ENCODE measurements at places on chromosomes 1 and 21.

- DNase-seq = peak; percentile 58
These were observed 271.0 kb downstream of the TRABD2B start for GRCh38 chr1:47725992-47726855.

- no peak for DNase-seq
These were observed 249.1 kb upstream of the NR5A2 start for GRCh38 chr1:199778324-199778955.

DNA sequence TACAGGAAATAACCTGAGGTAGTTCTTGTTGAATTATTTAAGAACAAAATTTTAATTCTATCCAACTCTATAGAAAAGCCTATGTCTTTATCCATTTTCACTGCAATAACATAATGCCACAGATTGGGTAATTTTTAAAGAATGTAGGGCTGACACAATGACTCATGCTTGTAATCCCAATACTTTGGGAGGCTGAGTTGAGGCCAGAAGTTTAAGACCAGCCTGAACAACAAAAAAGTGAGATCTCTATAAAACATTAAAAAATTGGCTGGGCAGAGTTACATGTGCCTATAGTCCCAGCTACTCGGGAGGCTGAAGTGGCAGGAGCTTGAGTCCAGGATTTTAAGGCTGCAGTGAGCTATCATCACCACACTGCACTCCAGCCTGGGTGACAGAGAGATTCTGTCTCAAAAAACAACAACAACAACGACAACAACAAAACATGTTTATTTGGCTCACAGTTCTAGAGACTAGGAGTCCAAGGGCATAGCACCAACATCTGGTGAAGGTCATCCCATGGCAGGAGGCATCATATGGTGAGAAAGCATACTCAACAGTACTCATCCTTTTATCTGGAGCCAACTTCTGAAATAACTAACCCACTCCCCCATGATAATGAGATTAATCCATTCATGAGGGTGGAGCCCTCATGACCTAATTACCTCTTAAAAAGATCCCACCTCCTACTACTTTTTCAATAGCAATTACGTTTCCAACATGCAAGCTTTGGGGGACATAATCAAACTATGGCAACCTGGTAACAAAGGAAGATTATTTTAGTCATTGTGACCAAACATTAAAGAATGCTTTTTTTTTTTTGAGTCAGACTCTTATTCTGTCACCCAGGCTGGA lies 59.6 kb downstream of the ABL2 start:
- DNase-seq = peak; percentile 85

DNA sequence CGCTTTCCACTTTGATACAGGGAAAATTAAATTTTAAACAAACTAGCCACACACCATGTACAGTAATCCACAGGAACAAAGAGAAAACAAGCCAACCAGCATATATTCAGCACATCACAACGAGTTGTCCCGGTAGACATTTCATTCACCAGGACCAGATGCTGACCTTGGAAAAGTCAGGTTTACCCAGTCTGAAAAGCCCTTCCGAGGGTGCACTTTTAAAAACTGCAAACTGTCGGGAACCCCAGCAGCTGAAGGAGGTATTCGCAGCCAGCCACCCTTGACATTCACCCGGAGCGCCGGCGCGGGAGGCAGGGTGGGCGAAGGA lies 1.2 kb downstream of the MCOLN3 start:
- no peak for DNase-seq

DNA sequence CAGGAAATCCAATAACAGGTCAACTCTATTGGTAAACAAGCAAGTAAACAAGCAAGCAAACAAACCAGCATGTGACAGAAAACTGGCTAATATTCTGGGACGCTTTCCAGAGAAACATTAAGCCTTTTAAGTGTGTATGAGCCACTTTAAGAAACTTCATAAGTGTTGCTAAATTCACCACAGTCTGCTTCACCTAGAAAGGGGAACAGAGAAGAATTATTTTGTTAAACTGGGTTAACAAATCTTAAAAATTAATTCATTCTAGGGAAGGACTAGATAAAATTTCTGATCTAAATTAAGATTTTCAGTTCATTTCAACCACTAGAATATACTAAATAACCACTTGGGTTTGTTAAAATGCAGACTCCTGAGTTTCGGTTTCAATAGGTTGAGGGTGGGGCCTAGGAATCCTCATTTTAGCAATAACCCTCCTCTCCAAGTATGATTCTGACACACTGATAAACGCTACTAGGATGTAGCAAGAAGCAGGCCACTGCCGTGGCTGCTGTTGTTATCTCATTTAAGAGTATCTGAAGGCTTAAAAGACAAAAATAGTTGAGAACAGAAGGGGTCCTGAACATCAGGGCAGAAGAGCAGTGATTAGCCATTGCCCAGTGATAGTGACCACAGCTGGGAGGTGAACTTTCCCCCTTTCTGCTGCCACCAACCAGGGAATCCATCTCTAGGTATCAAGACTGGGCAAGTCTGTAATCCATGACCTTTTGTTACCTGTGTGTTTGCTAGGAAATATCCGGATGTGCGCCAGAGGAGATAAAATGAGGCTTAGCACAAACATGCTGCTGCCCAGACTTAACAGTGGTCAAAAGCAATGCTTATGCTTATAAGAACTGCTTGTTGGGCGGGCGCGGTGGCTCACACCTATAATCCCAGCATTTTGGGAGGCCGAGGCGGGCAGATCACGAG lies 11.2 kb downstream of the CREG1 start:
- no peak for DNase-seq

- DNase-seq = no peak
These were observed 24.2 kb upstream of the CXADR start for GRCh38 chr21:17488620-17489019.

GRCh38 chr1:15386164-15386749 lies 23.4 kb upstream of the EFHD2 start:
- DNase-seq = no peak

DNA sequence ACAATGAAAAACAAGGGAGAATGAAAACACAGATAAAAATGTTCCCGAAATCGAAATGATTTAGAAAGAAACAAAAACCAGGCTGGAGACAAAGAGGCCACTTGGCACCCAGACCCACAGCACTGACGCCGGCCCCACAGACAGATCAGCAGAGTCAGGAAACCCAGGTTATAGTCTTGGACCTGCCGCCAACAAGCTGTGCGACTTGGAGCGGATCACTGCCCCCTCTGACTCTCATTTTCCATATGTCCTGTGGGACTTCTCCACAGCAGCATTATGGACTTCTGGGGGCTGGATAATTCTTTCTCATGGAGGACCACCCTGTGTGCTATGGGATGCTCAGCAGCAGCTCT lies 72.4 kb downstream of the MATN1 start:
- DNase-seq = no peak

DNA sequence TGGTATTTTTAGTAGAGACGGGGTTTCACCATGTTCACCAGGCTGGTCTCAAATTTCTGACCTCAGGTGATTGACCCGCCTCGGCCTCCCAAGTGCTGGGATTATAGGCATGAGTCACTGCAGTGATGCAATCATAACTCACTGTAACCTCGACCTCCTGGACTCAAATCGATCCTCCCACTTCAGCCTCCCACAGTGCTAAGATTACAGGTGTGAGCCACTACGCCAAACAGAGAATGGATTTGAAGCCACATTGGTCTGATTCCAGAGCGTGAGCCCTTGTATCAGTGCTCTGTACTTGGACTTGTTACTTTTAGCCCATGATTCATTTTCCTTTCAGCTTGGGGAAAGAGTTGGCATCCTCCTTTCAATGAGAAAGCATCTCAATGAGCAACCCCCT lies 14.9 kb upstream of the ZNF683 start:
- DNase-seq = peak; percentile 18

DNA sequence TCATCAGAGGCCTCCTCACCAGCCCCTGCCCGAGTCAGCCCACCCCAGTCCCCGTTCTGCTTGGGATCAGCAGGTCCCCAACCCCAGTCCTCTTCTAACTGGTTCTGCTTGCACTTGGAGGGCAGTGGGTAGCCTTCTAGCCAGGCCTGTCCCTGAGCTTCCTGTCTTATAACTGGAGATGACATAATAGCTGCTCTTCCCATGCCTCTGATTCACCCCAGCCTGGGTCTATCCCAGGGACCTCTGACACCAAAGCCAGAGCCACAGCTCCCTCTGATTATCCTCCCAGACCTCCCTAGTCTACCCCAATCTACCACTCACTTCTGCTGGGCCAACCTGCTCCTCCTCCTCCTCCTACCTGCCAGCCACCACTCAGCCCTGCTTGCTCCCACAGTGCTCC lies 31.4 kb downstream of the IQGAP3 start:
- no peak for DNase-seq

- DNase-seq = peak; percentile 49
These were observed 838 bp downstream of the CCDC28B start for GRCh38 chr1:32201011-32201855.

- DNase-seq = no peak
These were observed 141.0 kb upstream of the JUN start for GRCh38 chr1:58924821-58925220.

- DNase-seq = no peak
These were observed 8.4 kb downstream of the ETV3L start for GRCh38 chr1:157091186-157091585.

DNA sequence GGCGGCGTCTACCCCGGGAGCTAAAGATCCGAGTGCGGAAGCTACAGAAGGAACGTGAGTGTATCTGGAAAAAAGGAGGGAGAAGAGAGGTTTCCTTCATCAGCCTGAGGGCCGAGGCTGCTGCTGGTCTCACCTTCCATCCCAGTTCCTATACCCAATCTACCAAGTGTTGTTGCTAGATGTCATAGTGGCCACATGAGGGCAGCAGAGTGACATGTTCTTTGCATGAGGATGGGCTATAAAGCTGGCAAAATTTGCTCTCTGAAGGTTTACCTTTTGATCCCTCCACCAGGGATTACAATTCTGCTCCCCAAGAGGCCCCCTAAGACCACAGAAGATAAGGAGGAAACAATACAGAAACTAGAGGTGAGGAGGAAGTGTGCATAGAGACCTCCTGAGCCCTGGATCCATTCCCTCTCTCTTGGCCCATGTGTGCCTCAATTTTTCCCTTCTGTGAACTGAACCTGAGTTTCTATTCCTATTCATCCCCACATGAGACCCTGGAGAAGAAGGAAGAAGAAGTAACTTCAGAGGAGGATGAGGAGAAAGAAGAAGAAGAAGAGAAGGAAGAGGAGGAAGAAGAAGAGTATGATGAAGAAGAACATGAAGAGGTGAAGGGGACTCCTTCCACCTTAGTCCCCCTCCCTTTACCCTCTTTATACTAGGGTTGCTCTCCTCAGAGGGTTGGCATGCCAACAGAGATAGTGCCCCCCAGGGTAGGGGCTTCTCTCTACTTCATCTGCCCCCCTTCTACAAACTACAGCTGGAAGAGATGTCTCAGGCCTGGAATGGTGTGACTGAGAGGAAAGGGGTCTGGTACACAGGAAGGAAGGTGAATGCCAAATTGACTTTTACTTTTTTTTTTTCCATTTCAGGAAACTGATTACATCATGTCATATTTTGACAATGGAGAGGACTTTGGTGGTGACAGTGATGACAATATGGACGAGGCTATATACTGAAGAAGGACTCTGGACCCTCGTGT lies 13.3 kb downstream of the POLR3GL start:
- DNase-seq = peak; percentile 84

- peak; percentile 3 for DNase-seq
These were observed 874.2 kb upstream of the ADGRL2 start for GRCh38 chr1:80926531-80926930.

GRCh38 chr1:228002792-228003191 lies 4.0 kb upstream of the WNT3A start:
- DNase-seq = no peak

- no peak for DNase-seq
These were observed 5.6 kb downstream of the PDZK1IP1 start for GRCh38 chr1:47184090-47184821.

DNA sequence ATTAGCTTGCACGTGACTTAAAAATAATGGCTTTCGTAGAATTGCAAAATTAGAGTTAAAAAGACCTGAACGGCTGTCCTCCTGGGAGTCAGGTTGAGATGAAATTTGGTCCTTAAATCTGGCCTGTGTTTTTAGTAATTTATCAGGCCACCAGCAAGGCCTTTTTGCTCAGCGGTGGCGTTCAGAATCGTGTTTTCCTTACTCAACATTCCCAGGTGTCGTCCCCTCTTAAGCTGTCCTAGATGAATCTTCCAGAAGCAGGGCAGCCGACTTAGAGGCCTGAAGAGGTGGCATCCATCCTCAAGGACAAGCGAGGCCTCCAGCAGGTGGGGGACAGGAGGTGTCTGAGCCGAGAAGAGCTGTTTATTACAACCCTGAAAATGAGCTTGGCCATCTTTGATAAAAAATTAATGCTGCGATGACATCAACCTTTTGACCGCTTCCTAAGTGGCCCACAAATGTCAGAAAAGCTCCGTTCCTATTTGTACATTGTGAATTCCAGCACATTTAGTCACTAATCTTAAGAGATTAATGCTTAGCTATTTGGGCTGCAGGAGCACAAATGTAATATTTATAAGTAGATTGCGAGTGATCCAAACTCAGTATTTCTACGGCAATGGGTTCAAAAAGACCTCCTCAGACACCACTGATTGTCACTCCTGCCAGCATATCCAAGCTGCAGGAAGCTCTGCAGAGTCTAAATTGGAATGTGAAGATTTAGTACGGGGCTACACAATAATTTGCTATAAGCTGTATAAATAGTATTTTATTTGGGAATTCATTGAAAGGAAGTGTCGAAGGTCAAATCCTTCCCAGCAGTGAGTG lies 344.1 kb upstream of the VAMP3 start:
- DNase-seq = peak; percentile 28

DNA sequence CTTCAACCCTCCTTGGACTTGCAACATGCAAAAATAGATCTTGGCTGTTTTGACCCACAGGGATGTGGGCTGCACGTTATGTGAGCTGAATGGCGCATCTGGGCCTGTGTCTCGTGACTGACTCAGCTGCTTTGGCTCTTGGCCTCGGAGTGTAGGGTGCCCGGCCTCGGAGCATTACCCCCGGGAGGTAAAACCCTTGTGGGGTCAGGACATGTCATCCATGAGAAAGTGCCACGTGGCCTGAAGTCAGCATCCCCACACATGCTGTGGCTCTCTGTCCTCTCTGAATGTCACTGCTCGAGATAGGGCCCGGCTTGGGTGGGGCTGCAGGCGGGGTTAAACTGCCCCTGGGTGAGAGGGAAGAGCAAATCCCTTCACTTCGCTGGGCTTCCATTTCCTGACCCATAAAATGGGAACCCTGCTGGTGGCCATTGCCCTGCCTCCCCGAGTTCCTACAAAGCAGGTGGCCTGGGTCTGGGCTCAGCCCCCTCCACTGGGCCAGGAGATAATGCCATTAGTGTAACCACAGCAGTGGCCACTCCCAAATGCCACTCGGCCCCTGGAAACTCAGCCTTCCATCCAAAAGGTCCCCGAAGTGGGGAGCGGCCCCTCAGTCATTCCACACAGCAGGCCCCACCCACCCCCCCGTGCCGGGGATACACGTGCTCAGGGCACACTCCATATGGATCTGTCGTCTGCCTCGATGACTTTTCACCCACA lies 22.8 kb upstream of the TSPEAR start:
- no peak for DNase-seq

DNA sequence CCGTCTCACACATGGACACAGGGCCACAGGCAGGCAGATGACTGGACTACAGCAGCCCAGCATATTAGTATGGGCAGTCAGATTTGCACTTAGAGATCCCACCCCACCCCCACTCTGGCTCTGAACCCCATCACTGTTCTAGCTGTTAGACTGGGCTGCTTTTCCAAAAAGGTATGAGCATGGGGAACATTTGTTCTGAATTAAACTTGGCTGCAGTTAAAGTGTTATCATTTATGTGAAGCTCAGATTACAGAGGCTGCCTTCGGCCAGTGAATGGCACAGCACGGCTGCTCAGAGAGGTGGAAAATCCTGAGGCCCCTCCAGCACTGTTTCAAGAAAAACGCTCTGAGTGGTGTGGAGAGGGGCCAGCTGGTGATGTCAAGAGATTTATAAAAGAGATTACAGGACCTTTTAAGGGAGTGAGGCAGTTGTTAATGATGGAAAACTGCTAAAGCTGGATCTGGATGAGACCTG lies 6.9 kb upstream of the NOS1AP start:
- DNase-seq = peak; percentile 46

- peak; percentile 76 for DNase-seq
These were observed 10.5 kb downstream of the C1orf198 start for GRCh38 chr1:230857822-230858221.
